ENCODE measurements at places on chromosomes 6 and 20. TPM values are rescaled to one million over a fixed set of nuclear protein-coding genes. Genes with fewer than 3 reads are reported as not detected.

GRCh38 chr6:85252552-85252951, 197.3 kb upstream of the NT5E start:
- H3K4me1 ChIP-seq, result no peaks in the 10 kb centered on the region
- H3K36me3 ChIP-seq, result no peaks in the 10 kb centered on the region
- DNase-seq, result no peak
- H3K4me3 ChIP-seq, result no peak overlapping the region
- no peaks in the 10 kb centered on the region for H3K27me3 ChIP-seq

GRCh38 chr6:85419046-85419759, 30.7 kb upstream of the NT5E start:
- H3K36me3 ChIP-seq, result no peaks in the 10 kb centered on the region
- H3K4me3 ChIP-seq, result no peak overlapping the region
- H3K4me1 ChIP-seq, result no peaks in the 10 kb centered on the region
- DNase-seq, result no peak
- H3K27ac ChIP-seq, result no peak overlapping the region
- no peaks in the 10 kb centered on the region for H3K27me3 ChIP-seq

- no peaks in the 10 kb centered on the region for H3K27me3 ChIP-seq
- H3K27ac ChIP-seq, result no peak overlapping the region
- H3K36me3 ChIP-seq, result peaks cover 13% of the 10 kb centered on the region
- DNase-seq, result no peak
Observed at GRCh38 chr6:151413372-151414145, 22.2 kb upstream of the ZBTB2 start.

GRCh38 chr6:4794140-4794707, 18.0 kb downstream of the CDYL start:
- H3K36me3 ChIP-seq, result peaks cover 4% of the 10 kb centered on the region
- no peaks in the 10 kb centered on the region for H3K27me3 ChIP-seq
- no peak overlapping the region for H3K4me3 ChIP-seq
- DNase-seq, result no peak
- H3K4me1 ChIP-seq, result peaks cover 4% of the 10 kb centered on the region

Gene CALHM5
- total RNA-seq, result 0.10 TPM

GRCh38 chr20:33556246-33556645, 66.3 kb downstream of the CBFA2T2 start:
- H3K4me1 ChIP-seq, result peaks cover 18% of the 10 kb centered on the region
- H3K27me3 ChIP-seq, result no peaks in the 10 kb centered on the region
- no peak overlapping the region for H3K27ac ChIP-seq
- no peak overlapping the region for H3K4me3 ChIP-seq
- peaks cover 5% of the 10 kb centered on the region for H3K36me3 ChIP-seq
